Stimulated activated CD4-positive, alpha-beta T cell treated with anti-CD3 and anti-CD28 coated beads, Interleukin-1b, Interleukin-23, amount 100 ng/mL, for 1 hour (primary cell): ENCODE measurements at places on chromosomes 4 and X.

- no peak for DNase-seq
Measured at GRCh38 chr4:67765401-67765800, 11.2 kb upstream of the GNRHR start.

- no peak for DNase-seq
Measured at GRCh38 chrX:45850775-45851433, 650.2 kb upstream of the DIPK2B start.

GRCh38 chrX:78658845-78659744 is at the start of gene RTL3:
RTL3 (minus strand) TSS chrX:78659328; CDS start chrX:78658420, 908 bp downstream.
- DNase-seq = no peak

DNA sequence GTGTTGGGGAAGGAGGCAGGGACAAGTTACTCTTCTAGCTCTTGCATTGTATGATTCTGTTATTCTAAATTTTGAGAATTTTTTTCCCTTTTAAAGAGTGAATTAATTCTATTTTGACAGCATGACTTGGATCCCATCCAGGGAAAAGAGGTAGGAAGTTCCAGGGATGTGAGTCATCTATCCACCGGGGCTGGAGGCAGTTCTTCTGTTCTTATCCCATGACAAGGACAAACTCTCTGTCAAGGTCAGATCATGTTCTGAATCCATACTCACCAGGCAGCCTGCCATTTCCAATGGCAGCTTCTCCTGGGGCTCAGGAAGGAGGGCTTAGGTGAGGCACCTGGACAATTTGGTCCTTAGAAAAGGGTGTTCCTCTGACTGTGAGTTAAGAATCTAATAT is 132.0 kb upstream of the MED14 start:
- DNase-seq = no peak

DNA sequence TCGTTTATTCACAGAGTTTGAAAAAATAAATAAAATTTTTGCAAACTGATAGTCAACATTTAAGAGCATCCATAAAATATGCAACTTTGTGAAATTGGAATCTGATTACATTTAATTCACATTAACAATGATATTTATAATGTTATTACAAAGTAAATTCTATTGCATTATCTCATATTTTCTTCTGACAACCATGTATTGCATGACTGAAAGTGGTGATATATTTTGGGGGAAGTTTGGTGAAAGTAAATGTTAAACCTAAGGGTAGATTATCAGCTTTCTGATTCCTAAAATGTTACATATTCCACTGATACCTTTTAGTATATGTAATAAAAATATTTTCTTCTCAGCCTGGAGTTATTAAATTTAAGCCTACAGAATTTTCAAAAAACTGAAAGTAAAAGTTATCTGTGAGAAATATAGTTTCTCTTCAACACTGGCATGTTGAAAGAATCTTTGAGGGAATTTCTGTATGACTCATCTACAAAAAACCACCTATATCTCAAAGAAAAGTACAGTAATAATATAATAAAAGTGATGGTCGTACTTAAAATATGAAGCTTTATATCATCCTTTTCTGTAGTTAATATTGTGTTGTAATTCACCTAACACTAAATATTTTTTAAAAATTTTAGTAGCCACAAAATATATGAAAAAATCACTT is 1179.6 kb upstream of the PCDH7 start:
- no peak for DNase-seq

DNA sequence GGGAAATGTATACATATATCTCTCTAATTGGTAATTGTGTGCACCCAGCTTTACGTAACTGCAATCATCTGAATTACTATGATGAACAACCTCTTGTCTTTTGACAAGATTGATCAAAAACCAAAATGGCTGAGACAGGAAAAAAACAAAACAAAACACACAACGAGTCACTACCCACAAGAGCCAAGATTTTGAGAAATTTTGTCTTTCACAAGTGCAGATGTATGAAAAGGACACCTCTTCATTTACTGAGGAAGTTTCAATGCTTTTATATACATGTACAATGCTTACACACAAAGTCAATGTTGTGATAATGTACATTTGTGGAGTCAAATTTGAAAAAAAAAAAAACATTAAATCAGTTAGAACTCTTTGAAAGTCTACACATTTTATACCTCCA is 224.6 kb downstream of the SCFD2 start:
- no peak for DNase-seq

DNA sequence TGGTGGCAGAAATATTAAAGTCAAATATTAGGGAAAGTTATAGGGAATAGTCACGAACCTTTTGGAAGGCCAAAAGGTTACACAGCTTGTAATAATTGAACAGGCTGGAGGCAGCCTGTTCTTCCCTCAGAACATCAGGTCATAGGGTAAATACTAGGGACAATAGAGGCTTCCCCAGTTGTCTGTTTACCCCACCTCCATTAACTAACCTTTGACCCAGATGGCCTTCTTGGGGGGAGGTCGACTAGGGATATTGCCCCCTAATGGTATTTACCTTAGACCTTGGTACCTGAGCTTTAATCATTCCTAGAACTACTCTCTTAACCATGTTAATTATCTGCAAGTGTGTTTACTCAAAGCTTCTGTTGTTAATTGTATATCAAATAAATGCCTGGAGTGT is 26.0 kb downstream of the C4orf17 start:
- DNase-seq = no peak

GRCh38 chr4:4637710-4638109 is 95.9 kb upstream of the STX18 start:
- no peak for DNase-seq

DNA sequence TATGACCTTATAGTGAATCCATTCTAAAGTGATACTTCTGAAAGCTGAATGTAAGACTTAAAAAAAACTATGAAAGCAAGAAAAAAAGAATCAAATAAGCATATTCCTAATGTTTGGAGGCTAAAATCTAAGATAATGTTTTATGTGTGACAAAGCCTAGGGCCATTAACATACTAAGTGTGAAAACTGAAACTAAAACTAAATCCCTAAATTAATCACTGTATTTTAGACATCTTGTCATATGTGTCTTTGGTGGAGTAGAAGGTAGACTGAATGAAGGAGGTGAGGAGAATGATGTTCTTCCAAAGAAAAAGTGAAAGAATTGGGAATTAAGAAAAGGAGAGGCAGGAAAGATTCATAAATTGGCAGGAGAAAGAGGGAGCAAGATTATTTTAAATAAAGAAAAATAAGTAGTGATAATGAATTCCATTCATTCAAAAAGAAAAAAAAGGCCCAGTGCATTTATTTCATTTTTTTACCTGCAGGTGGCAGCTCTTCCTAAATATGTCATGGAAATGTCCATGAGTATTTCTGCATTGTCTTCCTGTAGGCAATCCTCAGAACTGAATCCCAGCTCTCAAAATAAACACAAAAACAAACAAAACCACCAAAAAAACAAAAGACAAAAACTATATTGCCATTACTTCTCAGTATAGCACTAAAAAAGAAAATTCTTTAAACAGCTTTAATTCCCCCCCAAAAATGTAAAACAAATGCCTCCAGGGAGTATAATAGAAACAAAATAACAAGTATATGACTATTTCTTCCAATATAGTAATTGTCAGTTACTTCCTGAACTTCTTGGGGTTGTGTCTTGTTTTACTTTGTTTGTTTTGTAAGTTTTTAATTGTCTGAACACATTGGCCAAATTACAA is 17.0 kb upstream of the AP1AR start:
- no peak for DNase-seq

DNA sequence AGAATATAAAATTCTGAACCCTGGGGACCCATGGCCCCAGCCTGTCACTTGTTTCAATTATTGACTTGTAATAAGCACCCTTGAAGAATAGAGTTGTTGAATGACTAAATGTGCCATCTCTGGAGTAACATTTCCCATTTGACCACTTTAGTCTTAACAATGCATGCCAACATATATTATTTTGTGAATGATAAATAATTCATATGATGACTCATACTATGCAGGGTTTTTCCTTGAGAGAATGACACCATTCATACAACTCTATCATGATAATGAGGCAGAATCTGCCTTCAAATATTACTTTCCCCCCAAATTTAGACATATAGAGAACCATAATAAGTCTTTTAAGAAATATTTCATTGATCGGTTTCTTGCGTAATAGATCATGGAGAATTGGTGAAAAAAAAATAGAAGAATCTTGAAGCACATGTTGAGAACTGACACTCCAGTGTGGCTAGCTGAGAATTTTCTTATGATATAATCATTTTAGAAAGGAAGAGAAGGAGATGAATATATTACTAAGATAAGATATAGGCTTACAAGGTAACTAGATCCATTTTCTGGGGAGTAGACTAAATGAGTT is 404.5 kb downstream of the GRXCR1 start:
- DNase-seq = no peak

- DNase-seq = no peak
Measured at GRCh38 chrX:33211356-33212260, at the start of gene DMD. DMD (minus strand) TSS chrX:33211549; CDS start chrX:33211312, 237 bp downstream.

DNA sequence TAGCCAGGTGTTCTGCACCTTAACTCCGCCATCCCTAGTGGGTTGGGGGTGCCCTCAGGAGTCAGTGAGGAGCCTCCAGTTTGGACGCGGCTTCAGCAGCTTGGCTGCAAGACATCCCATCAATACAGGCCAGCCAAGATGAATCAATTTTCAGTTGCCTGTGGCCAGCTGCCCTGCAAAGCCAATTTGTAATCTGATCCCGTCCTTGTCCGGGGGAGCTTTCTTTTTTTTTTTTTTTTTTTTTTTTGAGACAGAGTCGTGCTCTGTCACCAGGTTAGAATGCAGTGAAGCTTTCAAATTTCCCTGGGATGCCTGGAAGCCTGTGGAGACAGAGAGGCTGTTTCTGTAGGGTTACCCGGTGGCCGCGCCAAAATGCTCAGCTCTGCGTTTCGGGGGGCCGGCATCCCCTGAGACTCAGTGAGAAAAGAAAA is 192.5 kb downstream of the ASMT start:
- no peak for DNase-seq

DNA sequence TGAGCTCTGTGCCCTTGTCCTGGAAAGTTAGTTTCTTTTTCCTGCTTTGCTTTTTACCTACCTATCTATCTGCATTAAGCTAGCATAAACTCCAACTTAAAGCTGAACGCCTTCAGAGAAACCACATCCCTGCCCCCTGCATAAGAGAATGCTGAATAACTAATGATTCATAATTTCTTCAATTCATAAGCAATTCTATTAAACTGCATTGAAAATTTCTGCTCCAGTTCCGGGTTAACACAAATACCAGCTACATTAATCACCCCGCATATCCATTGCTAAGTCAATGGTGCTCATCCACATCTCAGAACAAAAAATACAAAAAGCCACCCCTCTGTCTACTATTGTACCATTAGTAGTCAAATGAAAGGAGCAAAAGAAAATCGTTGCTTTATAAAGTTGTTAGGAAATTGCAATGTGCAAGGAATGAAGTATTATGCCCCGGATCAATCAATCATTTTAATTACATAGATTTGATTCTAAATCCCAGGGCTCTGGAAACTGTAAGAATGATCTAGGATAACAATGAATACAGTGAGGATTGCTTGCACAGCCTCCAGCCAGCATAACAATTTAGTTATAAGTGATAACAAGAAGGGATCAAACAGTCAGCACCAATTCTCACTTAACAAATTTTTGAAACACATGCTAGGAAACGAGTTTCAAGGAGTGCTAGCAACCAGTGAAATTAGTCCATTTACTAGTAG is 106.8 kb downstream of the ELOVL6 start:
- no peak for DNase-seq

DNA sequence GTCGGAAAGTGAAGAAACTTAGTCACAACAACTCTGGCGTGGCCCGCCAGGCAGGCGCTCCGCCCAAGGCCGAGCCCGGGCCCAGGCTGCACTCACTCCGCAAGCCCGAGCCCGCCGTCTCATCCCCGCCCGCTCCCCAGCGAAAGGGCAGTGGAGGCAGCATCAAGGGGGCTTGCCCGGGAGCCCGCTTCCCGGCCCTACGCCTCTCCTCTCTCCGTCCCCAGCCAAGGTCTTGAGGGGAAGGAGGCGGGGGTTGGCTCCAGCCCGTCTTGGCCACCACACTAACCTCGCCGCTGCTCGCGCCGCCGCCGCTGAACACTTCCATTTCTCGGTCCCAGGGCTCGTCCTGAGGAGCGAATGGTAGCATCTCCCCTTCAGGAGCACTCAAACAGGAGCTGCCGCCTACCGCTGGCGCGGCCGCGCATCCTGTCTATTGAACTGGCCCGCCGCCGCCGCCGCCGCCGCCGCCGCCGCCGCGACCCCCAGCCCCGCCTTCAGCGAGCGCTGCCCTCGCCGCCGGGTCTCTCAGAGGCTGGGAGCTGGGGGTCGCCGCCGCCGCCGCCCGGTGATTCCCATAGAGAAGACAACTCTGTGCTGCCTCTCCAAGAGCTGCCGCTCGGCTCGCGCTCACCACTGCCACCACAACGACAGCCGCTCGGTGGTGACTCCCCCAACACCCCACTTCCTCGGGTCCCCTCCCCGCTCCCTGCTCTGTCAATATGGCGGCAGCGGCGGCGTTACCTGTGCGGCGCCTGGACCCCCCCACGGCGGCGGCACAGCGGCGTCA is at the start of gene RPS6KA6:
RPS6KA6 (minus strand) TSS at position 667 of the 787 bp plus-strand sequence; CDS start at position 367, 300 bp downstream.
- DNase-seq = no peak

- DNase-seq = no peak
Measured at GRCh38 chr4:158865520-158866177, 96.8 kb downstream of the FNIP2 start.

GRCh38 chr4:168208957-168209614 is 109.5 kb downstream of the DDX60 start:
- no peak for DNase-seq

GRCh38 chrX:52341493-52341892 is 27.3 kb upstream of the XAGE2 start:
- no peak for DNase-seq

- no peak for DNase-seq
Measured at GRCh38 chrX:105543283-105543682, 279.1 kb upstream of the NRK start.

GRCh38 chr4:38905652-38906385 is 38.2 kb downstream of the FAM114A1 start:
- no peak for DNase-seq

DNA sequence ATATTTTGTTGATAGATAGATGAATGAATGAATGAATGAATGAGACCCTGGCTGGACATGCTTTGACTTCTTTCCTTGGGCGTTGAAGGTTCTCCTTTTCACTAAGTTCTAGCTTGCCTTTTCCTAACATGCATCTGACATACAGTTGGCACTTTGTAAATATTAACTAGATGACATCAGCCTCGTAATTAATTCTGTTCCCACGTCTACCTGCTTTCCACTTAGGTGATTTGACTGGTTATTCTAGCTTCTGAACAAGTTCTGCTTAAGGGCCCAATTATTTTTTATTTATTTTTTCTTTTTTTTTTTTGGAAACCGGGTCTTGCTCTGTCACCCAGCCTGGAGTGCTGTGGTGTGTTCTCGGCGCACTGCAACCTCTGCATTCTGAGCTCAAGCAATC is 13.9 kb upstream of the RASL11B start:
- no peak for DNase-seq

GRCh38 chr4:115537387-115537786 is 424.0 kb upstream of the NDST4 start:
- no peak for DNase-seq

- no peak for DNase-seq
Measured at GRCh38 chr4:47577779-47578553, 92.9 kb downstream of the ATP10D start.

- DNase-seq = no peak
Measured at GRCh38 chr4:187739771-187740170, 255.8 kb upstream of the ZFP42 start.
